CD8-positive, alpha-beta memory T cell (primary cell): ENCODE measurements at places on chromosomes 13 and 19. TPM values are rescaled to one million over a fixed set of nuclear protein-coding genes. Genes with fewer than 3 reads are reported as not detected.
A peak's percentile ranks its signal among the peaks of the same experiment; 100 is the strongest.

- H3K27ac ChIP-seq, result no peak overlapping the region
- no peak for DNase-seq
- no peak overlapping the region for H3K4me3 ChIP-seq
- no peaks in the 10 kb centered on the region for H3K4me1 ChIP-seq
Measured at GRCh38 chr19:4357921-4358326, 14.6 kb downstream of the MPND start.

The IFNL4 gene
- not detected for polyA plus RNA-seq

DNA sequence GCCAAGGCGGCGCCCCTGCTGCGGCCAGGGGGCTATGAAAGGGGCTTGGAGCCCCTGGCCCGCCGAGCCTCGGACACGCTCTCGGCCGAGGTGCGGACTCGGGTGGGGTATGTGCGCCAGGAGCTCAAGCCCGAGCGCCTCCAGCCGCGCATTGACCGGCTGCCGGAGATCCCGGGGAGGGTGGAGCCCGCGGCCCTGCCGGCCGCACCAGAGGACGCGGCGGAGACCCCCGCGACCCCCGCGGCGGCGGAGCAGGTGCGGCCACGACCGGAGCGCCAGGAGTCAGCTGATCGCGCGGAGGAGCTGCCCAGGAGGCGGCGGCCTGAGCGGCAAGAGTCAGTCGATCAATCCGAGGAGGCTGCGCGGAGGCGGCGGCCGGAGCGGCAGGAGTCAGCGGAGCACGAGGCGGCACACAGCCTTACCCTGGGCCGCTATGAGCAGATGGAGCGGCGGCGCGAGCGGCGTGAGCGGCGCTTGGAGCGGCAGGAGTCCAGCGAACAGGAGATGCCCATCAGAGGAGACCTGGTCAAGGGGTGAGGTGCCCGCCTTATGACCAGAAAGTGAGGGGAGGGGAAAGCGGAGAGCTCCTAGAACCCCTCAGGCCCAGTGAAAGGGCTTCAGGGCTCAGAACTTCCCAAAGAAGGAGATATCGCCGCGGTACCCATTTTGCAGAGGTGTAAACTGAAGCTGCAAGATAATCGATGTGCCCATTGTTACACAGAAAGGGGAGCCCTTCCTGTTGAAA is 8.8 kb upstream of the SHKBP1 start:
- H3K4me1 ChIP-seq, result peaks cover 14% of the 10 kb centered on the region
- no peaks in the 10 kb centered on the region for H3K36me3 ChIP-seq
- H3K27ac ChIP-seq, result no peak overlapping the region
- no peak overlapping the region for H3K4me3 ChIP-seq
- no peak for DNase-seq

The FXYD1 gene
- 0.79 TPM for polyA plus RNA-seq

- H3K27ac ChIP-seq, result no peak overlapping the region
- H3K27me3 ChIP-seq, result no peaks in the 10 kb centered on the region
- DNase-seq, result no peak
- H3K4me3 ChIP-seq, result no peak overlapping the region
- H3K4me1 ChIP-seq, result no peaks in the 10 kb centered on the region
Measured at GRCh38 chr13:19836472-19836871, 27.0 kb downstream of the ZMYM5 start.

The PNMA8B gene
- polyA plus RNA-seq, result not detected

The HRC gene
- polyA plus RNA-seq, result not detected

- peaks cover 28% of the 10 kb centered on the region for H3K36me3 ChIP-seq
- peaks cover 19% of the 10 kb centered on the region for H3K4me1 ChIP-seq
- no peaks in the 10 kb centered on the region for H3K27me3 ChIP-seq
- H3K4me3 ChIP-seq, result peak overlapping the region; percentile 95
- no peak overlapping the region for H3K27ac ChIP-seq
- DNase-seq, result no peak
Measured at GRCh38 chr19:44498988-44499387, 1.3 kb downstream of the ZNF180 start.

The ZNF850 gene
- polyA plus RNA-seq, result 0.76 TPM
